H54 (cell line): ENCODE measurements at places on chromosomes 6 and 20.

DNA sequence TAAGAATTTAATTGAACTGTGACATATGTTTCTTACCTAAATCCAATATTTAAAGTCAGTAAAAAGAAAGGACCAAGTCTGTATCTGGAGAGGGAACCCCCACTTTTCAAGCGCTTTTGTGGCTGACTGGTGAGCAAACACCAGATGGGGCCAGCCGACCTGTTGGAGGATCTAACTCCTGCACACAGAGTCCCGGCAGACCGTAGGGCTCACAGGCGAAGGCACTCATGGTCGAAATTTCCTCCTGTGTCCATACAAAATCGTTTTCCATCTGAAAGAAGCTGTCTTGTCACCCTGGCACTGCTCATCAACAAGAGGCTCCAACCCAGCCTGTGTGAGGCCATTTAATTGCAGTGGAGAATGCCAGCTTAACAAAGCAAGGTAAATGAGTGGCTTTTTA is 94.0 kb downstream of the SCML4 start:
- no peak for DNase-seq

- no peak for DNase-seq
Observed at GRCh38 chr6:156977527-156978291, 200.5 kb downstream of the ARID1B start.

DNA sequence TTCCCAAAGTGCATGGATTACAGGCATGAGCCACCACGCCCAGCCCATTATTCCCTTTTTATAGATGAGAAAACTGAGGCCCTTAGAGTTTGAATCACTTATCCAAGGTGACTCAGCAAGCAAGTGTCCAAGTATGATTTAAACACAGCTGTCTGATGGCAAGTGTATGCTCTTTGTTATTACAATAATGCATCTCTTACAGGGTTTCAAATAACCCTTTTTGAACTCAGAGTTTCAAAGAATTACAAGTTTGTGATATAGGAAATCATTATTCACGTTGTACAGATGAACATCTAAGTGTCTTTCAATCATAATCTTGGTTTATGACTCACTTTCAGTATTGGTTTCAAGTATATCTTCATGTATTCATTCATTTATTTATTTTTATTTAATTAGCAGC is 63.0 kb downstream of the CD83 start:
- DNase-seq, result no peak

GRCh38 chr6:41618598-41618997 is 19.7 kb upstream of the MDFI start:
- no peak for DNase-seq

- no peak for DNase-seq
Observed at GRCh38 chr6:29723666-29724588, 693 bp downstream of the HLA-F start.

DNA sequence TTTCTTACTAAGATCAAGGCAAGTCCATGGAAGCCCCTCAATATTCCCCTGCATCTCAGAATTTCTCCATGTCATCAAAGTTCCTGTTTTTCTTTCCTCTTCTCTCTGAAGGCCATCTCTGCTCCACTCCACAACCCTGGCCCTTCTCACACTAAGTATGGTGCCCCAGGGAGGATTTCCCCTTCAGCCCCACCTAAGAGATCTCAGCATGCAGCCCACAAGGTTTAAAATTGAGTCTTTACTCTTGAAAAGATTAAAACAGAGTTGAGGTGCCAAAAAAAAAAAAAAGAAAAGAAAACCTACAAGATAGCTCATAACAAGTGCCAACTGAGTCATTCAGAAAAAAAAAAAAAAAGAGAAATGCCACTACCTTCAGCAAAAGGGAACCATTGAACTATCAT is 36.5 kb upstream of the TNFAIP3 start:
- no peak for DNase-seq

- DNase-seq, result no peak
Observed at GRCh38 chr6:119527231-119527578, 177.6 kb upstream of the MAN1A1 start.

DNA sequence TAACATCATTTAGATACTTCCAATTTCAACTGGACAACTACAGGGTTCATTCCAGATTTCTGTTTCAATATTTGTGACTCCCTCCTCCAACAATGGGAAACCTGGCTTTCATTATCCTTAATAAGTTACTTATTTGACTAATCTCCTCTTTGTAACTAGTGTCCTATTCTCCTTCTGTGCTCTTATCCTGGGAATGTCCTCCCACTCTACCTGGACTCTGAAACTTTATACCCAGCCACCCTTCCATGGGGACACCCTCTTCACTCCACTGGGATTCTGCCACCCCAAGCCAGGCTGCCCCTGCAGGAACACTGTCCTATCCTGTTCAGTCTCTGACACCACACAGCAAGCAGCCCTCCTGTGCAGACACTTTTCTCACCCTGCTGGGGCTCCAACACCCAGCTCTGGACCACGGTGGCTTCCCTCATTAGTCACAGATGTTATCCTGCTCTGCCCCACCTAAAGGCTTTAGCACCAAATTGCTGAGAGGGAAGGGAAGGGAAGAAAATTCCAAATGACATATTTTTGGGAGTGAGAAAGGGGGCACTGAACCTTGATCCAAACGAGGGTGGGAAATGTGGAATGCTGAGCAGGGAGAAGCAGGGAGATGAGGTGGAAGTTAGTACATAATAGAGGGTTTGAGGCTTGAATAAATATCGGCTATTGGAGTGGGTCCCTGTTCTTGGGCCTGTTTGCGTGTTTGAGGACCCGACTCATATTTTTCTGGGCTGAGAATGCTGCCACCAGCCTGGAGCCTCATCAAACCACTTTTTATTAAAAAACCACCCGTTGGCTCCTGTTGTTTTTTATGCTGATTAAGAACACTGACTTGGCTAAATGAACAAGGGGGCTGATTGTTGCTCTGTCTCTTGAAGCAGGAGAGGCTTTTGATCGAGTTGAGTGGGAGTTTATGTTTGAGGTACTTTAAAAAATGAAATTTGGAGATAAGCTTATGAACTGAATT is 54.0 kb upstream of the AKIRIN2 start:
- DNase-seq, result no peak

DNA sequence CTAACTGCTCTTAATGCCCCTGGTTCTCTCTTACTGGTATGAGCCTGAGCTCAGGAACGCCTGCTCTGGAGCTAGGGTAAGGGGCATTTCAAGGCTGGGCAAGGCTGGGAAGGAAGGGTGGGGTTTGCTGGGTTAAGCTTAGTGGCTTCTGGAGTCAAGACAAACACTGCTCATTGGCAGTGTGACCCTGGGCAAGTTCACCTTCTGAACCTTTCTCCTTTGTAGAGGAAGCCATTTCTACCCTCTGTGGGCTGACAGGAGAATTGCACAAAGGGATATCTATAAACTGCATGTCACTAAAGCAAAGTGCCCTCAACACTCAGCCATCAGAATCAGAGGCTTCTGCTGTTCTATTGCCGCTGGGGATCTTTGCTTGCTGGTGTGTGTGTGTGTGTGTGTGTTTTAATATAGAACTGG is 20.3 kb upstream of the LRRN4 start:
- no peak for DNase-seq

- DNase-seq, result no peak
Observed at GRCh38 chr6:41560431-41561192, 14.4 kb downstream of the FOXP4 start.

DNA sequence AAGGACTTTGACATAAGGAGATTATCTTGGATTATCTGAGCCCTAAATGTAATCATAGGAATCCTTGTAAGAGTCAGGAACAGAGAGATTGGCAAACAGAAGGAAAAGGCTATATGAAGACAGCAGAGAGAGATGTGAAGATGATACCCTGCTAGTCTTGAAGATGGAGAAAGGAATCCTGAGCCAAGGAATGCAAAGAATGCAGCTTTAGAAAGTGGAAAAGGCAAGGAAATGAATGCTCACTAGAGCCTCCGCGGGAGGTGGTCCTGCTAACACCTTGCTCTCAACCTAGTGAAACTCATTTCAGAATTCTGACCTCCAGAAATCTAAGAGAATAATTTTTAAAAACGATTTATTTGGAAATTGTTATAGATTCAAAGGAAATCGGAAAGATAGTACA is 117.1 kb downstream of the TBXT start:
- DNase-seq, result no peak

DNA sequence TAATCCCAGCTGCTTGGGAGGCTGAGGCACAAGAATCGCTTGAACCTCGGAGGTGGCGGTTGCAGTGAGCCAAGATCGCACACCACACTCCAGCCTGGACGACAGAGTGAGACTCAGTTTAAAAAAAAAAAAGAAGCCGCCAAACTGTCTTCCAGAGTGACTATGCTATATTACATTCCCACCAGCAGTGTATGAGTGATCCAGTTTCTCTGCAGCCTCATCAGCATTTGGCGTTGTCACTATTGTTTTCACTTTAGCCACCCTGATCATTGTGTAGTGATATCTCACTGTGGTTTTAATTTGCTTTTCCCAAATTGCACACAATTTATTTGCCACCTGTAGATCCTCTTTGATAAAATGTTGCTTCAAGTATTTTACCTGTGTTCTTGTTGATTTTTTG is 6.0 kb upstream of the AKAP12 start:
- DNase-seq, result no peak

GRCh38 chr6:157989541-157990289 is 8.1 kb downstream of the SYNJ2 start:
- peak; percentile 61 for DNase-seq

DNA sequence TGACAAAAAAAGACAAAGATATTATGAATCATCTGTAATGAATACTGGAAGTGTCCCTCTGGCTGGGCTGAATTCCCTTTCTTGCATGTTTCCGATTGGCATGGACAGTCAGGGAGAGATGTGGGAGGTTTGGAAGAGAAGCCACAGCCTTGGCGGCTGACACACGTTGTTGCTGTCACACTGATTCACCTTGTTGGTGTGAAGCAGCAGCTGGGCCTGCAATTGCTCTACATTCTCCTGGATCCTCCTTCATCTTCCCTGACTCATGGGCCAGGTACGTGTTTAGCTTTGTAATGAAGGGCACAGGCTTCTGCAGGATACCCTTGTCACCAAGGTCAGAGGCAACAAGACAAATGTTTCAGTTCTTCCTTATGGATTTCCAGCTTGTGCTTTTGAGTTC is 13.4 kb upstream of the SMIM8 start:
- no peak for DNase-seq

GRCh38 chr6:1641343-1641885 is 31.7 kb downstream of the FOXC1 start:
- peak; percentile 66 for DNase-seq

DNA sequence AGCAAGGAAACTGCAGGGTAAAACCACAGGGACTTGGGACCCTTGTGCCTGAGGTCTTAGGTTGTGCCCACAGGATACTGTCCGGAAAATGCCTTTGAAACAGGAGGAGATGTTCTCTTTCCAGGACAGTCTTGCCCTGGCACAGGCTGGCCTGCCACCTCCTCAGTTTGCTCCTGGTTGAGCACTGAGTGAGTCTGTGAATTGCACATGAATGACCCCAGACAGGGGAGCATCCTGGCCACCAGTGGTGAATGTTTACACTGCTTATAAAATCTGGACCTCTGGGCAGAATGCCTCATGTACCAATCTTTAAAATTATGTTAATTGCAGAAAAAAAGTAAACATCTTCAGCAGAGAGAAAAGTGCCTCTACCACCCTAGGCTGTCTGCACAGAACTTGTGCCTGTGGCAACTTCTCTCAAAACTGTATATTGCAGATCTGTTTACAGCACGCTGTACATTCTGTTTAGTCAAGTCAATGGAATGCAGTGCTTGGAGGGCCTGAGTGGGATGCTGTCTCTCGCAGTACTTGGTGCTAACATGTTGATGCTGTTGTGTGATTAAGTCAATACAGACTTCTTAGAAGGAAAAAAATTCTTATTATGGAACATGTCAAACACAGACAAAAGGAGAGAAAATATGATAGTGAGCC is 242.1 kb downstream of the SOD2 start:
- DNase-seq, result no peak
